Activated CD8-positive, alpha-beta memory T cell treated with anti-CD3 and anti-CD28 coated beads for 24 hours (primary cell): ENCODE measurements at places on chromosomes 2 and 18.

DNA sequence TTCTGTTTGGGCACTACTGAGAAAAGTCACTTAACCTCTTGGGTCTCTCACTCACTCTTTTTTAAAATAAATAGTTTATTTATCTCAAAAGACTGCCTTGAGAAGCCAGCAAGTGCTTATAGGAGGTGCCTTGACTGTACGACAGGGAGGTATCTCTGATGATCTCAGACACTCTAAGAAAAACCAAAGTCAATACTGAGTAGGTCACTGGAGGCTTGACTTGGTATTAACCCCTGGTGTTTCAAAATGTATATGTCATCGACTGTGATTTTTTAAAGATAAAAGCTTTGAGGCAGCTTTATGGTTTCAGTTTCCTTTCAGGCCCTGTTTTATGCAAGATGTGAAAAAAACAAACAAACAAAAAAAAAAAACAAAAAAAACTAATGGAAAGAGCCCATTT lies 33.7 kb downstream of the MREG start:
- no peak for DNase-seq

DNA sequence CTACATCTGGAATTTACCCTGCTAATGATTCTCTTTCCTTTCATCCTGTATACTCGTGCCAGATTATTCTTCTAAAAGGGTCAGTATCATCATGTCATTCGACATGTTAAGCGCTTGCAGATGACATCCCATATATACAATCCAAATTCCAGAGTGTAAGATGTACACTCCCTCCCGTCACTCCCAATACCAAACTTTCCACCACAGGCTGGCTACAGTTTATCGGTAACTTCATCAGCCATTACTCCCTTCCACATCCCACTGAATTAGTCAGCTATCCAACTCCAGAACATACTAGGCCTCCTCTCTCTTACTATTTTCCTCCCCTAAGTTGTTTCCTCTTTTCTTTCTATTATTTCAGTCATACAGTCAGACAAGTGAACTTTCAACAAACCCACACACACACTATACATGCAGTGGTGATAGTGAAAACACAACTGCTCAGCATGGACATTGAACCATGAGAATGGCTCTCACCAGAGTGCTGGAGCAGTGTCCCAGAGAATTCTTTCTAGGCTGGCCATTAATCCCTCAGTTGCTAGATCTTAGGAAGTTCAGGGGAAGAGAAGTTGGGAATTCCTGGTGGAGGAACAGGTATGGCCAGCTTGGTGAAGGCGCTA lies 10.6 kb upstream of the NMI start:
- DNase-seq, result no peak

GRCh38 chr18:72056171-72056570 lies 488.0 kb downstream of the CBLN2 start:
- DNase-seq, result no peak

- no peak for DNase-seq
Measured at GRCh38 chr18:35466815-35467623, 30.7 kb downstream of the INO80C start.

GRCh38 chr2:239498981-239499634 lies 98.3 kb upstream of the HDAC4 start:
- DNase-seq, result no peak

GRCh38 chr18:70417847-70418246 lies 129.0 kb downstream of the SOCS6 start:
- no peak for DNase-seq

GRCh38 chr2:235963853-235964577 lies 204.2 kb downstream of the GBX2 start:
- DNase-seq, result no peak
